Activated T-helper 1 cell treated with anti-CD3 and anti-CD28 coated beads, Interleukin-2, amount 50 U/mL, for 16 hours (primary cell): ENCODE measurements at places on chromosomes 13 and 19.

DNA sequence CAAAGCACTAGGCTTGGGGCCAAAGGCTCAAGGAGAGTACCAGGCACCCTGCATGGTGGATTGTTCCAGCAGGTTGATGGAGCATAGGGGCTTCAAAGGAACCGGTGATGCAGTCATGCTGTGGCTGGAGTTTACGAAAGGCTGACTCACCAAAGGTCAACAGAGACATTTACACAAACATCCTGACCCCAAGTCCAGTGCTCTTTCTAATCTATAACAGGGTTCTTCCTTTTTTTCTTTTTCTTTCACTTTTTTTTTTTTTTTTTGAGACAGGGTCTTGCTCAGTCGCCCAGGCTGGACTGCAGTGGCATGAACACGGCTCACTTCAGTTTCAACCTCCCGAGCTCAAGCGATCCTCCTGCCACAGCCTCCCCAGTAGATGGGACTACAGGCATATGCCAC, 35.6 kb upstream of the TPTE2 start:
- DNase-seq = no peak

GRCh38 chr19:58084596-58085347, 13.3 kb downstream of the ZSCAN18 start:
- DNase-seq = no peak

DNA sequence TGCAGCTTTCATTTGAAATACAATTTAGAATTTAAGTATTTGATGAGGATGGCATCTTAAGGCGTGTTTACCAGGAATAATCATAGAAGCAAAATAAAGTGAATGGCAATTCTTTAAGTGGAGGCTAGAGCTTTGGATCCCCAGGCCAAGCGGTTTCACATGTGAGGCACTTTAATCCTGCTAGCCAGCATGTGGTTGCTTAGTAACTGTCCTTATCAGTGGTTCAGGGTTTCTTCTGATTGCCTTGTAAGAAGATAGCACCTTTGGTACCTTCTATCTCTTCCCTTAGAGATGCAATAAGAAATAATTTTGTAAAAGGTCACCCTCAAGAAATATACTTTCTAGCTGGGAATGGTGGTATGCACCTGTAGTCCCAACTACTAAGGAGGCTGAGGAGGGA, 38.9 kb upstream of the SERP2 start:
- no peak for DNase-seq

GRCh38 chr19:53965091-53965490, 2.4 kb downstream of the CACNG8 start:
- no peak for DNase-seq

DNA sequence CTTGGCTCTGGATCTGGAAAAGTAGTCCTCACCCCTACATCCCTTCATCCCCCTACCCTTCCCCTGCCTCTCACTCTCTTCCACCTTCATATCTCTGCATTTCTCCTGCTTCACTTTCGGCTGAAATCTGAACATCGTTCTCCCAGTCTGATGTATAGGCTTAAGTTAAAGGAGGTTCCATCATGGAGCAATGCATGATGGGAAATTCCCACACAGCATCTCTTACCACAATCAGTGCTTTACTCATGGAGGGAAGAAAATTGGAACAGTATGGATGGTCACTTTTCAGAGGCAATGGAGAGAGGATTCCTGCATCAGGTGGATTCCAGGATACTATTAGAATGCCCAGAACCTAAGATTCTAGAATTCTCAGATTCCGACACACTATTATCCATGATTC, 6.1 kb upstream of the KLK8 start:
- no peak for DNase-seq

DNA sequence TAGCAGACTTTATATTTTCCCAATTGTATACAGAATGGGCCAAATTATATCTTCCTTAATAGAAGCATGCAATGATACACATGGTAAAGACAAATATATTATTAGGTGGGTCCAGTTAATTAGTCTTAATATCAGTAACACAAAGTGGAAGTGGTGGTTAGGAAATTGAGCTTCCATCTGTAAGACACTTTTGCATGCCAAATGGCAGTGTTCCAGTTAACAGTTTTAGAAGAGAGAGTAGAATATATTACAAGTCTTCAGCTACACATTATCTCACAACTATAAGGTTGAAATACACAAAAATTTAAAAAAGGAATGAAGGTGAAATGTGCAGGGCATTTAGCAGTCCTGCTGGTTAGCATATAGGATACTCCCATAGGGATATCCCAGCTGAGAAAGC, 536.5 kb downstream of the PCDH9 start:
- DNase-seq = no peak

- DNase-seq = no peak
Measured at GRCh38 chr13:29550430-29550988, 45.0 kb downstream of the SLC7A1 start.

DNA sequence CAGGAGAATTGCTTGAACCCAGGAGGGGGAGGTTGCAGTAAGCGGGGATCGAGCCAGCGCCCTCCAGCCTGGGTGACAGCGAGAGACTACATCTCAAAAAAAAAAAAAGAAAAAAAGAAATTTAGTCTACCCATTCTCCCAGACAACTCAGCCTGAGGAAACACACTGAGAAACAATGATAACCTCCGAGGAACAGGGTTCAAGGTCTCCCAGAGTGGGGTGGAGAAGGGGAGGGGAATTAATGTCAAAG, 1.4 kb upstream of the VASP start:
- DNase-seq = no peak

GRCh38 chr13:59409211-59409610, 754.5 kb downstream of the DIAPH3 start:
- DNase-seq = no peak

DNA sequence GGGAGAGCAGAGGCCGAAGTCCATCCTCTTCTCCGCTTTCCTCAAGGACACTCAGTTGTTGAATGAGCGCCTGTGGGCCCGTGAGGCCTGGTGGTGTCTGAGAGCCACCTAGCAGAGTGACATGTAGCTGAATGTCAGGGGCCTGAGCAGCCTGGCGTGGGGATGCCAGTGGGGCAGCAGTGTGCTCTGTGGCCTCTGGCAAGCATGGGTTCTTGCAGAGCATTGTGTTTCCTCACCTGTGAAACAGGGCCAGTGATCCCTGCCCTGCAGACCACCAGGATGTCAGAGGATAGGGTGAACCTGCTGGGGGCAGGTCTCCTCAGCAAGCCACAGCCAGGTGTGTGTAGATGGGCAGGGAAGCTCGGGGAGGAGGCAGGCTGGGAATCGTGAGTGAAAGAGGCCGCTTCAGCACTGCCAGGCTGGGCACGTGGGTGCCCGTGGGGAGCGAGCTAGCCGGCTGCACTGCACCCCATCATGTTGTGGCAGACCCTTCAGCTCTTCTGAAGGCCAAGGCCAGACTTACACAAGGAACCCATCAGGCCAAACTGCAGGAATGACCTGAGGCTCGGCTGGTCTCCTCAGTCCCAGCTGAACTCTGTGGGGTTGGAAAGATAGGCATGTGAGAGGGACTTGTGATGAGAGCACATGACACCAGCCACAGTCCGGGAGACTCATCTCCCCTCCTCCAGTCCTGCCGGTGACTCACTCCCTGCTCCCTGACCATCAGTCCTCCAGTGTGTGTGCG, 5.0 kb downstream of the PPP1R37 start:
- DNase-seq = no peak

GRCh38 chr13:33401238-33401637, 115.7 kb upstream of the STARD13 start:
- no peak for DNase-seq

DNA sequence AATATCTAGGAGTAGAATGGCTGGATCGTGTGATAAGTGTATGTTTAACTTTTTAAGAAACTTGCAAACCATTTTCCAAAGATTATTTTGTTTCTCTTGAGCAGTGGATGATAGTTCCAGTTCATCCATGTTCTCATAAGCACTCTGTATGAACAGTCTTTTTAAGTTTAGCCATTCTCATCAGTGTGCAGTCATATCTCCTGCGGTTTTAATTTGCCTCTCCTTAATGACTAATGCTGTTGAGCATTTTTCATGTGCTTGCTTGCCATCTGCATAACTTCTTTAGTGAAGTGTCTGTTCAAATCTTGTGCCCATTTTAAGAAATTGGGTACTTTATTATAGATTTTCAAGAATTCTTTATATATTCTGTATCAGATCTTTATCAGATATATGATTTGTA, 58.6 kb downstream of the WASF3 start:
- no peak for DNase-seq

- DNase-seq = no peak
Measured at GRCh38 chr19:46931202-46931601, 70.4 kb downstream of the ARHGAP35 start.
